ENCODE measurements at places on chromosomes 7 and 10.

DNA sequence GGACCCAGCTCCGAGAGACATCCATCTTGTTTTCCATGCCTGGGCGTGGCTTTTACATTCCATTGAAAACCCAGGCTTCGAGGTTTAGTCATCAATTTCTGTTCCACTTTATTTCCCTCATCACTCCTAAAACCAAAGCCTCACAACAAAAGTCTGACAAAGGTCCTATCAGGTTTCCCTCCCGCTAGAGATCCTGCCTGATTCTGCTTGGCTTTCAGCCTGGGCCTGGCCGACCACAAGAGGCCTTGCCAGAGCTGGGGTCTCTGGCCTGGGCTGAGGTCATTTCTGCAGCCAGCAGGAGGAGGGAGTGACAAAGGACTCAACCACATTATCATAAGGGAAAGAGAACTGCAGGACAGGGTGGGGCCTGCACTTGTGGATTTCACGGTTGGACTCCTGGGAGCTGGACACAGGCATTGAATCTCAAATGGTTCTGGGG lies 167.0 kb downstream of the FANK1 start:
- no peak for DNase-seq

- no peak for DNase-seq
Observed at GRCh38 chr7:35398518-35398917, 144.6 kb upstream of the TBX20 start.

GRCh38 chr10:88064608-88065382 lies 201.4 kb downstream of the PTEN start:
- peak; percentile 63 for DNase-seq

DNA sequence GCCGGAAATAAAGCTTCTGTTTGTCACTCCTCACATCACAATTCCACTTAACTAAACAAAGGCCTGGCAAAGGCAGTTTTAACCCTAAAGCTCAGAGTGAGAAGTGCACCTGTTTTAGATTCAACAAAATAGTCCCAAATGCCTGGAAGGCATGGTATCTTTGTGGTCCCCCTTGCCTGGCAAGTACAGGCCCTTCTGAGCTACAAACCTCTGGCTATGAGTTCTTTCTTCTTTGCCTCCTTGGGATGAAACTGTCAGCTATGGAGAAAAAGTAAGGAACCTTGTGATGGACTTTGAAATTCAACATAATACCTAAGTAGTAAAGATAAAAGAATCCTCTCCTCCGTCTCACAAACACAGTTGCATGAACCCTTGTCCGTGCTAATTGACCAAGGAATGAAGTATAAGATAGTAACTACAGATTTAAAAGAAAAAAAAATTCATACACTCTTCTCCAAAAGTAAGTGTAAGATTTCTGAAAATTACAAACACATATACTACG lies 244.5 kb upstream of the ETV1 start:
- DNase-seq: no peak

- no peak for DNase-seq
Observed at GRCh38 chr7:71793251-71793650, 618.9 kb downstream of the CALN1 start.

- DNase-seq: no peak
Observed at GRCh38 chr10:101311185-101312066, 42.5 kb upstream of the BTRC start.

DNA sequence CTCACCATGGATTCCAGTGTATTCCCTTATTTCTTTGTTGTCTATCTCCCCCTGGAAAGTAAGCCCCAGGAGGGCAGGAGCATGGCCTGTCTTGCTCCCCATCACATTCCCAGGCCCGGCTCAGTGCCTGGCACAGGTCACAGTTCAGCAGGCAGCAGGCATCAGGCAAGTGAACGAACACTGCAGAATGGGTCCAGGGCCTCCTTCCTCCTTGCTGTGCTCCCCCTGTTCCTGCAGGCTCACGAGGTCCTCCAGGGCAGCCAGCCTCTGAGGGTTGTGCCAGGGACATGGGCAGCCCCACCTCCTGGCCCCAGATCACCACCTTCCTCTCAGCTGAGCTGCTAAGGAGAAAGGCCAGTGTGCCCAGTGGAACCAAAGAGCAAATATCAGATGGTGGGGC lies 41.8 kb downstream of the PDLIM1 start:
- no peak for DNase-seq

DNA sequence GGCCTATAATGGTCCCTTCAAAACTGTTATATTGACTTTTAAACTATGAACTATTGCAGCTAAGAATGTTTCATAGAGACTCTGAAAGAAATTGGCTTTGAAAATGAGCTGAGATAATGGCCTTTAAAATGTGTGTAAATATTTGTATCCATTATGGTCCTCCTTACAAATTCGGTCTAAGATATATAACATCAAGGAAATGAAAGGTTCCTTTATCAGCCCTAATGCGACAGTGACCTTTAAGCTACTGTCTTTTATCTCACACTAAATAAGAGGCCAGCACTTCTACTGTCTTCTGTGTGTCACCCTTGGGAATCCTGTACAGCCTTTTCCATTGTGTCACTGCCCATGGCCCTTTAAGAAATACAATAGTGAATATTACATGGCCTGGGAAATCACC lies 19.5 kb downstream of the COL28A1 start:
- no peak for DNase-seq

- DNase-seq: no peak
Observed at GRCh38 chr10:70918851-70919530, 30.6 kb upstream of the PCBD1 start.

DNA sequence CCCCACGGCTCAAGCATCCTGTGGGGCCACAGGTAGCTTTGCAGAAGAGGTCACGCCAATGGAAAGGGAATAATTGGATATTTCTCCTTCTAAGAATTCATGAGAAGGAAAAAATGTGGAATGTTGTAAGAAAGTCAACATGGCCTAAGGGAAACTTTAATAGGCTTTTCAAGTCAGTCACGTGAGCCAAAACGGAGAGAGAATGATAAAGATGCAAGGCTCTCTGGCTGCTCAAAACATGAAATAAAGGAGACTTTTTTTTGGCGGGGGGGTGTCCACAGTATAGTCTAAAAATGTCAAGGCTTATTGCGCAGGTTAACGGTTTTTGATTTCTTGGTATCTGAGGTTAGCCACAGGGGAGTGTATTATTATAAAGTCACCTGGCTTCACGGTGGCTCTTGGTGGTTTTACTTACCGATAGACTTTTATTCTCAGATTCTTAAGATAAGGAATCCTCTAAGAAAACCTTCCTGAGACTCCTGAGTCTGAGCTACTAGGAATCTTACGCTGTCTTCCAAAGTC lies 148.1 kb downstream of the ARHGAP21 start:
- no peak for DNase-seq

DNA sequence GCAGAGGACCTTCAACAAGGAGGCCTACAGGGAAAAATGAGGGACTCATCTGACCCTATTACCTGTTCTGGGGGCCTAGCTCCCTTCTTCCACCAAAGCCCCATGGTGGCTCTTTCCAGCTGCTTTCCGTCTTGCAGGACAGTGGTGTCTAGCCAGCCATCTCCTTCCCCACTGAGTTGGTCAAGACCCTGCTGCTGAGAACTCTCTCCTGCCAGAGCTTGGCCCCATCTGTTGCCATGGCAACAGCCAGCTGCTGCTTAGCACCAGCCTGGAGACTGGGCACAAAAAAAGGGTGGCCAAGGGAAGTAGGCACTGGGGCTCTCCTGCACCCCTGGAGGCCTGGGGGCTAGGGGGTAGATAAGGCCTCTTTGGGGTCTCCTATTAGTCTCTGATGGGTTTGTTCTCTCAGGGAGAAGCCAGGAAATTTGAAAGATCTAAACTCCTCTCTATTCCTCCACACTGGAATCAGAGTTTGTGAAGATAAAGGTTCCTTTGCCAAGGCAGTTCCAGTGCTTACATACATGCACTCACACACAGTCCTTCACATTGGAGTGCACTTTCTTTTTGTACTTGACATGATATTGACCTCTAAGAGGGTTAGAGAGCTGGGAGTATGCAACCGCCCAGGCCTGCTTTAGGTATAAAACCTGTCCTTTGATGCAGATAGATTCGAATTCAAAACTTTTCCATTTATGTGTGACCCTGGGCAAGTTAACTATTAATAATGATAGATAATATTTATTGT lies 15.8 kb downstream of the TSPAN33 start:
- DNase-seq: no peak

DNA sequence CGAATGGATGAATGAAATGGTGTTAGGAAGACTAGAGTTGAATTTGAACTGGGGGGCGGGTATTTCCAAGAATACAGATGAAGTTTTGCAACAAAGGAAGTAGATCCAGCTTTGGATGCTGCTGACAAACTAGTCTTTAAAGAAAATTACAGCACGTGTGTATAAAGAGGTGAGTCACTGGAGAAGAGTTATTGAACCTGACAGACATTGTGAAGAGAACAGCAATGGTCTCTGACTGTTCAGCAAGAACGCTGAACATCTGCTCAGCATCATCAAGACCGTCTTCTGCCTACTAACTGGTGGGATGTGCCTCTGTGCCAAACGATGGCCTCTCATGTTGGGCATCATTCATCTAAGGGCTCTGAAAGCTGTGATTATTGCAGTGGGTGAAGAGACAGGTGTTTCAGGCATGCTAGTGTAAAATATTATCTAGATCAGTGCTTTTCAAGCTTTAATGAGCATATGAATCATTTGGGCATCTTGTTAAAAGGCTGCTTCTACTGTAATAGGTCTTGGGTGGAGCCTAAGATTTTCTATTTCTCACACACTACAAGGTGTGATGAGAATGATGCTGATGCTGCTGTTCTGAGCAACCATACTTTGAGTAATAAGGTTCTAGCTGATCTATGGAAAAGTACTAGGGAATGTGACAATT lies 291.3 kb downstream of the PTEN start:
- no peak for DNase-seq

- no peak for DNase-seq
Observed at GRCh38 chr10:16941870-16942269, 124.6 kb upstream of the RSU1 start.

GRCh38 chr10:86152911-86153310 lies 213.7 kb downstream of the GRID1 start:
- no peak for DNase-seq

DNA sequence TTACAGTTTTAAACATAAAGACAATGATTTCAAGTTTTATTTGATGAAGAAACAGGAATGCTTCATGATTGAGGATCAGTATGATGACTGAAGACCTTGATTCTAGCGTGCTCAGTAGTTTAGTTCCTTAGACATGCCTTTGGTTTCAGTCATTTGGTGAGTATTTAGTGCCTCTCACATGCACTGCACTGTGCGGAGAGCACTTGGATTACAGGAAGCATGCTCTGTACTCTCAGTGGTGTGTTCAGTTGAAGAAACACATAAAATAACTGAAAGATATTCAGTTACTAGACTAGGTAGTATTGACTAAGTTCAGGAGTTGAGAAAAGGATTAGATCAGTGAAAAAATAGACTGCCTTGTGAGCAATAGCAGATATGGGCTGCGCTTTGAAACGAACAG lies 25.5 kb downstream of the RBM17 start:
- peak; percentile 44 for DNase-seq

DNA sequence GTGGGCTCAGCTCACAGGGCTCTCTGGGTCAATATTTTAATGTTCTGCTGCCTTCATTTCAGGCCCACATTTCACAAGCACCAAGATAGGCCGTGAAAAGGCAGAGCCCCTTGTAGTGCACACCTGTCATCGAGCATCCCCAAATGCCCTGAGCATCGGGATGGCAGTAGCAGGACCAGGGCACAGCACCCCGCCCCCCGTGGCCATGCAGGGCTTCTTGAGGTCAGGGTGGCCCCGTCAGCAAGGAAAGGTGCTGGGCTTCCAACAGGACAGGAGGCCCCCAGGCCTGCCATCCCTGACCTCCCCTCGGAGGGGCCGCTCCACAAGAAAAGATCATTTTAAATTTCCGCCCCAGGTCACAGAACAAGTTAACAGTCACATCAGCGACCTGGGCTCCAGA lies 2.9 kb upstream of the CNPY1 start:
- no peak for DNase-seq

- DNase-seq: no peak
Observed at GRCh38 chr7:24727154-24728120, 29.8 kb downstream of the GSDME start.

- DNase-seq: no peak
Observed at GRCh38 chr10:77907462-77907861, 19.1 kb downstream of the DLG5 start.

- DNase-seq: no peak
Observed at GRCh38 chr7:137835486-137836112, 11.2 kb downstream of the DGKI start.

- DNase-seq: no peak
Observed at GRCh38 chr10:132886211-132887099, 55.9 kb downstream of the CFAP46 start.

- no peak for DNase-seq
Observed at GRCh38 chr7:101179117-101179516, 976 bp downstream of the NAT16 start.

DNA sequence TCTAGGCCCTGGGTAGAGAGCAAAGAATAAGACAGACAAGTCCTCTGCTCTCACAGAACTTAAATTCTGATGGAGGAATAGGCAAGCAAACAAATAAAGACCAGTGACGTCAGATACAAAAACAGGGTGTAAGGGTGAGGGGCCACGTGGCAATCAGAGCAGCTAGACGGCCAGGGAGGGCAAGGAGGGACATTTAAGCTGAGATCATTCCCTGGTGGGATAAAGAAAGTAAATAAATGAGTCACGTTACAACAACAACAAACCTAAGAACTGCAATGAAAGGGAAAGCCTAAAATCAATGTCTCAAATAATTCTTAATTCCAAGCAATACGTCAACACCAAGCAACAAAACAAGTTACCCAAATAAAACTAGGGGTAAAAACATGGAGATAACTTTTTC lies 21.8 kb downstream of the STN1 start:
- no peak for DNase-seq

GRCh38 chr7:143361552-143362130 lies 872 bp downstream of the FAM131B start:
- DNase-seq: no peak

DNA sequence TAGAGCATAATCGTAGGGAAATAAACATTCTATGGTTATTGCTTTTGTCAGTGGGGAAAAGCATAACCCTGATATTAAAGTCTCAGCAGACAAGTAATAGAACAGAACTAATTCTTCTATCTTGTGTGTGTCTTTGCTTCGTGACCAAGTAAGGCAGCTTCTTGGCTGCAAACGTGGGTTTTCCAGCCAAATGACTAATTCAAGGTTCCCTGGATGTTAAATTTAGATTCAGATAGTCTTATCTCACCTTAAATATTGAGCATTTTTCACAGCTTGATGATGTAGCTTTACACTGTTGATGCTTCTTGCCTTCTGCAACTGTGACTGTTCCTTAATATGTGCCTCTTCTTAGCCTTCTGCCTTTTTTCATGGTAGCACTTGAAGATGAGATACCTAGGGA lies 113.0 kb downstream of the EXOC4 start:
- DNase-seq: no peak

DNA sequence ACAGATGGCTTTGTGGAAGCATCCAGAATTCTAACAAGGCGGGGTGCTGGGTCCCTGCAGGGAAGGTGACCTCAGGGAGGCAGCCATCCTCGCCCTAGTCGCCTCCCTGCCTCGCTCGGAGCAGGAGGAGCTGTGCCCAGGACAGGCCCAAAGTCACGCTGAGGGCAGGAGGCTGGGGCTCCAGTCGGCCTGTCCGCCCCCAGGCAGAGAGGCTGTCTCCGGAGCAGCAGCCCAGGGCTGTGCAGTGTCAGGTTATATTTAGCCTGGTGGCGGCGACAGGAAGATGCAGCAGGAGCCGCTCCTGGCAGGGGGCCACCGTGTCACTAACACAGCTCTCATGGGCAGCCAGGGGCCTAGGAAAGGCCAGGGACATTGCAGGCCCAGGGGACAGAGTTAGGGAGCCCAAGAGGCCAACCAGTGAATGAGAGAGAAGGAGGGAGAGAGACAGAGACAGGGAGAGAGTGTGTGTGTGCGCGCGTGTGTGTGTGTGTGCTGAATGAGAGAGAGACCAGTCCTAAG lies 13.5 kb downstream of the KCNH2 start:
- DNase-seq: no peak

- DNase-seq: no peak
Observed at GRCh38 chr10:341081-341740, 206.0 kb downstream of the ZMYND11 start.

Data from activated CD4-positive, alpha-beta T cell treated with anti-CD3 and anti-CD28 coated beads, Interleukin-2, amount 50 U/mL, for 16 hours (primary cell).